ENCODE measurements at places on chromosomes 4 and X. TPM values are rescaled to one million over a fixed set of nuclear protein-coding genes. Genes with fewer than 3 reads are reported as not detected.

GRCh38 chr4:128601991-128602695, 207.4 kb upstream of the JADE1 start:
- peak; percentile 51 for DNase-seq

Gene GPR119
- total RNA-seq: not detected

GRCh38 chr4:24248674-24249630, 335.4 kb downstream of the DHX15 start:
- DNase-seq: no peak

Gene RAI2
- total RNA-seq: 0.33 TPM

DNA sequence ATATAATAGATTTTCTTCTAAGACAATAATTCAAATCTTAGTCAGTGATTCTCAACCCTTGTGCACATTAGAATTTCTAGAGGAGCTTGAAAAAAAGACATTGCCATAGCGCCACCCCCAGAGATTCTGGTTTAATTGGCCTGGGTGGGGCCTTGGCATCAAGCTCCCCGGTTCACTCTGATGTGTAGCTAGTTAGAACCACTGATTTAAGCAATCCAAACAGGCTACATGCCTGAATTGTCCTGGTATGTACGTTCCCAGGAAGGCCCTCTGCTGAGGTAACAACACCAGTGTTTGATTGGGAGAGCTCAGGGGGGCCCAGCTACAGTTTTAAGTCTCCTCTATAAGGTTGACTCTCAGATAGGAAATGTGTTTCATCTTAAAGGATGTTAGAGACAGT, 1.3 kb upstream of the ATP10D start:
- DNase-seq: peak; percentile 38

DNA sequence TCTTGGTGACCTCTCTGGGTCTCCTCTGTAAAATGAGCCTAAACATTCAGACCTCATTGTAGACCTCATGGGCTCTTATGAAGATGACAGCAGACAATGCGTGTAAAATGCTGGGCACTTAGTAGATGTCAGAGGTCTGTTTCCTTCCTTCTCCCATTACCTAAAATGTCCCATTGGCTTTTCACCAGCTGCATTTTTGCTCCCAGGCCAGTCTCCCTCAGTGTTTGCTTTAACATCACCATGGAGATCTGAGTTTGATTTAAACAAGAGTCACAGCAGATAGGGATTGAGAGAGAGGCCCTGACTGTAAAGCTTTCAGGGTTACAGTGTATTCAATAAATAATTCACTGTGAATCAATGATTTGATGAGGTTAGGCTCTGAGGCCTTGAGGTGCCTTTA, 24.3 kb downstream of the PSAPL1 start:
- DNase-seq: no peak

Gene SERPINA7
- not detected for total RNA-seq

- DNase-seq: no peak
Observed at GRCh38 chrX:45840411-45840950, 639.8 kb upstream of the DIPK2B start.

DNA sequence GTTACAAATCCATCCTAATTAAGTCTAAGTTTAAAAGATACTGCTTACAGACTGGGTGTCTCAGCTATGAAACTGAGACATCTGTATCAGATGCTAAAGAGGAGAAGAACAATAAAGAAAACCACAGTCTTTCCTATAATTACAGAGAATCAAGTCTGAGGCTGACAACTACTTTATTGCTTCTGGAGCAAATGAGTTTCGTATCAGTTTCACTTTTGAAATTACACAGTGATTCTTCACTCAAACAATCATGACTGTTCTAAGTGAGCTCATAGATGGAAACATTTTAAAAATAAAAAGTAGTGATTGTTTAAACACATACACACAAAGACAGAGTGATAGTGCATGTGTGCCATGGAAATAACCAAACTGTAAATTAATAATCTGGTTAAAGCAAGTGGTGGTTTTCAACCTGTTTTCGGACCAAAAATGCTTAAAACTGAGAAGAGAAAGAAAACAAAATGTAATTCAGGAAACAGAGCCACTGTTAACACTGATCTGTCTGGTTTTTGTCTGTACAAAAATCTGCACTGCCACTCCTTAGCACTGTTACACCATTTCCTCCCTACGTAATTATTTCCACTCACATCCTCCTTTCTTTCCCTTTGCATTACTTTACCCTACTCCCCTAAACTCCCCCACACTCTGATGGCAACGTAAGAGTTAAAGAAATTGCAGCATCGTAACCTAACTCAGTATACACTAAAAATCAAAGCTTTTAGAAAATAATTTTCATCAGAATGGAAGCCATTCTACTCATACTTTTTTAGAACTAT, 12.5 kb downstream of the RFC1 start:
- DNase-seq: peak; percentile 74

- DNase-seq: no peak
Observed at GRCh38 chr4:153501578-153501977, 35.4 kb downstream of the TMEM131L start.

- no peak for DNase-seq
Observed at GRCh38 chrX:31397119-31397518, 325.3 kb upstream of the FTHL17 start.

GRCh38 chrX:27466051-27466450, 2.9 kb upstream of the PPP4R3C start:
- DNase-seq: no peak

Gene GAGE12J
- total RNA-seq: not detected

Gene G6PD
- 45.5 TPM for total RNA-seq

Gene PAGE2B
- not detected for total RNA-seq

DNA sequence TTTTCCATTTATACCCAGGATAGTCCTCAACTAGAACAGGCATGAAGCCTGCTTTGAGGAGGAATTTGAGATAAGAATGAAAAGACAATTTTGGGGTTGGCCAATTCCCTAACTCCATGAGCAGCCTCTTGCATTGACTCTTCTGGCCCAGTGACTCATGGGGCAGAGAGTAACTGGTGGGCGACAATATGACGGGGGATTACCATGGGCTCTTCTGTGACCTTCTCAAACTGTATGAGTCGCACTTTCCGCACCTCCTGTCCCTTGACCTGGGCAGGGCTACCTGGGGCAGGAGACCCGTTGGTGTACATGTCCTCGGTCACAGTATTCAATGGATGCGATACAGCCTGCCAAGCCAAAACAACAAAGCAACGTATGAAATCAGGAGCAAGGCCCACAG, 13.3 kb downstream of the MPP1 start:
- DNase-seq: no peak

Gene ABLIM2
- not detected for total RNA-seq

Gene MAGEC3
- total RNA-seq: not detected

Gene ABCG2
- total RNA-seq: 0.90 TPM

GRCh38 chrX:2548711-2549423, 48.1 kb upstream of the DHRSX start:
- no peak for DNase-seq

Gene ENPEP
- total RNA-seq: 5.9 TPM

Gene ARHGAP10
- 45.0 TPM for total RNA-seq

Gene CFAP47
- total RNA-seq: not detected

Gene UPF3B
- 7.5 TPM for total RNA-seq
